ENCODE measurements at places on chromosomes 4 and X.

- peaks cover 76% of the 10 kb centered on the region for H3K36me3 ChIP-seq
- H3K27ac ChIP-seq = no peak overlapping the region
- peaks cover 20% of the 10 kb centered on the region for H3K4me1 ChIP-seq
- no peaks in the 10 kb centered on the region for H3K27me3 ChIP-seq
- no peak for DNase-seq
These were observed 16.9 kb upstream of the MED28 start for GRCh38 chr4:17597517-17597916.

DNA sequence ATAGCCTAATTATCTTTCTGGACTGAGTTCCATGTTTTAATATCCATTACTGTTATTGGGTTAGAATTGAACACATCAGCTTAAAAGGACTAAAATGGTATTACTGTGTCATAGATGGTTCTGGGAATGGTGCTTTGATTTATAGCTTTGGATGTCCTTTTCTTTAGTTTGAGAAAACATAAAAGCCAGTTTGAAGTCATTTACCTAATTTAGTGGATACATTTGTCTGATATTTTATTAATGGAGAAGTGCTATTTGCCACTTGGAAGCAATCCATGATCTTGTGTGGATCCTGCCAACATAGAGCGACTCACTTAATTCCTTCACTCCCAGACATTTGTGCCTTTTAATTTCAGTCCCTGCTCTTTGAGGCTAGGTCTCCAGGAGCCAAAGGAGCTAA is 212.4 kb upstream of the PACRGL start:
- H3K4me1 ChIP-seq = no peaks in the 10 kb centered on the region
- H3K4me3 ChIP-seq = no peak overlapping the region
- H3K36me3 ChIP-seq = no peaks in the 10 kb centered on the region
- H3K27me3 ChIP-seq = no peaks in the 10 kb centered on the region

- H3K27me3 ChIP-seq = no peaks in the 10 kb centered on the region
- peaks cover 13% of the 10 kb centered on the region for H3K4me1 ChIP-seq
- no peak overlapping the region for H3K4me3 ChIP-seq
These were observed 78.3 kb downstream of the CT47B1 start for GRCh38 chrX:120797188-120797851.

GRCh38 chrX:111736571-111736970 is 55.6 kb downstream of the ALG13 start:
- H3K4me3 ChIP-seq = no peak overlapping the region
- H3K27ac ChIP-seq = no peak overlapping the region
- H3K4me1 ChIP-seq = no peaks in the 10 kb centered on the region
- H3K36me3 ChIP-seq = peaks cover 97% of the 10 kb centered on the region
- no peak for DNase-seq

- H3K27ac ChIP-seq = no peak overlapping the region
- no peak overlapping the region for H3K4me3 ChIP-seq
- no peaks in the 10 kb centered on the region for H3K27me3 ChIP-seq
- DNase-seq = no peak
These were observed 24.1 kb upstream of the MAGEC1 start for GRCh38 chrX:141879616-141880015.

DNA sequence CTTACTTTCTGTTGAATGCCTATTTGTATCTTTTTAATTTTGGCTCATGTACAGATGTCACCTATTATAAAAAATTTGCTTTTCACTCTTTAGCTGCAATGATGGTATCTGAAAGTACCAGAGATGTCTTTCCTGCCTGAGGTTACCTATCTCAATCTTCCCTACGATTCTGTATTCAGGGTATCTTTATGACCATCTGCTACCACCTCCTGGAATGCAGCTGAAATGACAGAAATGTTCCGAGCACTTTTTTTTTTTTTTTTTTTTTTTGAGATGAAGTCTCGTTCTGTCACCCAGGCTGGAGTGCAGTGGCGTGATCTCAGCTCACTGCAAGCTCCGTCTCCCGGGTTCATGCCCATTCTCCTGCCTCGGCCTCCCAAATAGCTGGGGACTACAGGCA is 136.4 kb downstream of the REPS2 start:
- DNase-seq = no peak
- no peak overlapping the region for H3K4me3 ChIP-seq
- no peaks in the 10 kb centered on the region for H3K4me1 ChIP-seq
- peaks cover 17% of the 10 kb centered on the region for H3K27me3 ChIP-seq

DNA sequence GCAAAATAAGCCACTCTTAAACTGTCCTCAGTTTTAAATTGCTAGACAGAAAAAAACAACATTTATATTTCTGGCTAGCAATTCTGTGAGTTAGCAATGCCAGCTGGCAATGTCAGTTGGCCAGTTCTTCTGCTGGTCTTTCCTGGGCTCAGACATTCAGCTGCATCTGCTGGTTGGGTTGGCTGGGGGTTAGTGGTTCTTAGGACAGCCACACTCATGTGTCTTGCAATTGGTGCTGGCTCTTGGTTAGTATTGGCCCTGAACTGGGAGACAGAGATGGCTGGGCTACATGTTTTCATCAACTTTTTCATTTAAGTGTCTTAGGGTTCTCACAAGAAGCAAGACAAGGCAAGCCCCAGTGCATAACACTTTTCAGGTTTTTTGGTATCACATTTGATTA is 48.0 kb upstream of the PDLIM5 start:
- H3K27me3 ChIP-seq = no peaks in the 10 kb centered on the region
- H3K4me3 ChIP-seq = no peak overlapping the region
- DNase-seq = no peak
- H3K27ac ChIP-seq = no peak overlapping the region
- H3K36me3 ChIP-seq = no peaks in the 10 kb centered on the region

GRCh38 chrX:151563449-151563848 is at the start of gene PASD1:
Gene PASD1, plus strand, starts transcription at chrX:151563675. Its CDS starts 37,879 bp downstream, at chrX:151601554.
- H3K27me3 ChIP-seq = no peaks in the 10 kb centered on the region
- H3K4me1 ChIP-seq = no peaks in the 10 kb centered on the region
- no peak within 1 kb of the TSS for H3K4me3 ChIP-seq

DNA sequence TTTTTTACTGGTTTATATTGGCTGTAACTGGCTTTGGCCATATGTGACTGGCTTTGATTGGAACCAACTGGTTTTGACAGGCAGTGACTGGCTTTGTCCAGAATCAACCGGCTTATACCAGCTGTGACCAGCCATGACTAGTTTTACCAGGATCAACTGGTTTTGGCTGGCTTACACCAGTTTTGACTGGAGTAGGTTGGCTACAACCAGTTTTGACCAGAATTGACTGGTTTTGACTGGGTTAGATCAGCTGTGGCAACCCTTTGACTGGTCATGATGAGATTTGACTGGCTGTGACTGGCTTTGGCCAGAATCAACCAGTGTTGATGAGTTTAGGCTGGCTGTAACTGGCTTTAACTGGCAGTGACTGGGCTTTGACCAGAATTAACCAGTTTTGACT is 169.2 kb upstream of the AMOT start:
- no peak overlapping the region for H3K4me3 ChIP-seq
- DNase-seq = no peak
- no peaks in the 10 kb centered on the region for H3K4me1 ChIP-seq

DNA sequence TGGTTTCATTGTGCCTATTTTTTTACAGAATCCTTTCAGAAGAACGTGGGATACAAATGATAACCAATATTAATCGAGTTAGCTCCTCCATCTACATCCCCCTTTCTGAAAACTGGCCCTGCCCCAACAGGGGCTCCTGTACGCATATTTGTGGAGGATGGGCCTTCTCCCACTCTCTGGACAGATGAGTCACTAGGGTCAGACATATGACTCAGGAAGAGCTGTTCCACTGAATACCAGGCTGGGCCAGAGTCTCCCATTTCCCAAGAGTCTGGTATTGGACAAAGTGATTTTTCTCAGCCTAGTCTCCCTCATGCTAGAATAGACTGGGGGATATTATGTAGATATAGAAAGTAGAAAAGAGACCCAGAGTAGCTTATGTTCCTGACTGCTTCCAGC is 142.4 kb downstream of the TSPAN5 start:
- H3K27ac ChIP-seq = no peak overlapping the region
- H3K27me3 ChIP-seq = no peaks in the 10 kb centered on the region
- DNase-seq = no peak
- no peaks in the 10 kb centered on the region for H3K36me3 ChIP-seq

DNA sequence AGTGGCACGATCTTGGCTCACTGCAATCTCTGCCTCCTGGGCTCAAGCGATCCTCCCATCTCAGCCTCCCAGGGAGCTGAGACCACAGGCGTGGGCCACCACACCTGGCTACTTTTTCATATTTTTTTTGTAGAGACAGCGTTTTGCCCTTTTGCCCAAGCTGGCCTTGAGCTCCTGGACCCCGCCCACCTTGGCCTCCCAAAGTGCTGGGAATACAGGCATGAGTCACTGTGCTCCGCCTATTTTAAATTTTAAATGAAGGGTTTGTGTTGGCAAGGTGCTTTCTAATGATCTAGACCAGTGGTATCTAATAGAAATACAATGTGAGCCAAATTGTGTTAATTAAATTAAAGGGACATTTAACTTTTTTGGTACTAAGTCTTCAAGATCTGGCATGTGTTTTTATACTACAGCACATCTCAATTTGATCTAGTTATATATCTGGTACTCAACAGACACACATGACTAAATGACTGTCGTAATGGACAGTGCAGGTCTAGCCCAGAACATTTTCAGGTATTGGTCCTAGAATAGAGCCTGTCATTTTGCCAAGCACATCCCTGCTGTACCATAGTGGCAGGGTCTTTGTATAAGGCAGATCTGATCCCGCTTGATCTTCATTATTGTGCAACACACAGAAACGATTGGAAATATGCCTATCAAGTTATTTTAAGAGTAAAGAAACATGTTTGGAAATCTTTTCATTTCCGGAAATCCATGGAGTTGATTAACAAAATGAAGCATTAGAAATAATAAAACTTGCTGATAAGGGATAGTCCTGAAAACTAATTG is 7.3 kb downstream of the PGK1 start:
- peaks cover 22% of the 10 kb centered on the region for H3K4me1 ChIP-seq
- H3K27me3 ChIP-seq = no peaks in the 10 kb centered on the region
- DNase-seq = no peak

GRCh38 chrX:49053223-49054072 is 5.4 kb upstream of the CCDC120 start:
- H3K27me3 ChIP-seq = no peaks in the 10 kb centered on the region
- H3K4me1 ChIP-seq = peaks cover 9% of the 10 kb centered on the region
- peak; percentile 76 for DNase-seq
- H3K27ac ChIP-seq = peak overlapping the region; percentile 42

- no peaks in the 10 kb centered on the region for H3K36me3 ChIP-seq
- H3K27me3 ChIP-seq = no peaks in the 10 kb centered on the region
- no peak overlapping the region for H3K4me3 ChIP-seq
These were observed 29.6 kb downstream of the FAM47B start for GRCh38 chrX:34972206-34972605.

- no peak overlapping the region for H3K27ac ChIP-seq
- H3K4me3 ChIP-seq = no peak overlapping the region
- no peak for DNase-seq
- no peaks in the 10 kb centered on the region for H3K27me3 ChIP-seq
These were observed 26.7 kb upstream of the CRMP1 start for GRCh38 chr4:5919571-5919970.

- H3K27ac ChIP-seq = no peak overlapping the region
- no peak for DNase-seq
- no peak overlapping the region for H3K4me3 ChIP-seq
- H3K27me3 ChIP-seq = no peaks in the 10 kb centered on the region
These were observed 72.4 kb downstream of the IL21 start for GRCh38 chr4:122548452-122548851.

DNA sequence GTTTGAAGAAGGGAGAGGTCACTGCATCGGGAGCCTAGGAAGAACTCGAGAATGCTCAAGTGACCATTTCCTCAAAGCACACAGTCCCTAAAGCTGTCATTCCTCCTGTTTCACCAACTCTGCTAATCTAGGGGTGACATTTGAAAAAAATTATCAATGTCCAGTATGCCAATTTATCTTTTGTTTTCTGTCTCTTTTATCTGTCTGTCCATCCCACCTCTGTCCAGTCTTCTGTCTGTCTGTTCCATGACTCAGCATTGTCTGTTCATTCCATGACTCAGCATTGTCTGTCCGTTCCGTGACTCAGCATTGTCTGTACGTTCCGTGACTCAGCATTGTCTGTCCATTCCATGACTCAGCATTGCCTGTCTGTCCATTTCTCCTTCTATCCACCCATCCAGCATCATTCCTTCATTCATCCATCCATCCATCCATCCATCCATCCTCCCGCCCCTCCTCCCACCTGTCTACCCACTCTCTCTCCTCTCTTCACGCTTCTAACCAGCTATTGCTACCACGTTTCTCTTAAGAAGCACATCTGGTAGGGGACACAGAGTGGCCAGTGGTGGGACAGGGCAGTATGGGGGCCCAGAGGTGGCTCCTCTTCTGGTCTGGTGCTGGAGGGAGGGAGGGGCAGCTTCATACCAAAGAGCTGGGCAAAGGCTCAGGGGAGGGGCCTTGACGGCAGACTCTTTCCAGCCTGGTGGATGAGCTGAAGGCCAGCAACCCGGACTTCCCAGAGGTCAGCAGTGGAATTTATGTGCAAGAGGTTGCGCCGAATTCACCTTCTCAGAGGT is 34.1 kb downstream of the HTRA3 start:
- H3K4me1 ChIP-seq = peaks cover 7% of the 10 kb centered on the region
- no peak overlapping the region for H3K4me3 ChIP-seq
- DNase-seq = peak; percentile 45

DNA sequence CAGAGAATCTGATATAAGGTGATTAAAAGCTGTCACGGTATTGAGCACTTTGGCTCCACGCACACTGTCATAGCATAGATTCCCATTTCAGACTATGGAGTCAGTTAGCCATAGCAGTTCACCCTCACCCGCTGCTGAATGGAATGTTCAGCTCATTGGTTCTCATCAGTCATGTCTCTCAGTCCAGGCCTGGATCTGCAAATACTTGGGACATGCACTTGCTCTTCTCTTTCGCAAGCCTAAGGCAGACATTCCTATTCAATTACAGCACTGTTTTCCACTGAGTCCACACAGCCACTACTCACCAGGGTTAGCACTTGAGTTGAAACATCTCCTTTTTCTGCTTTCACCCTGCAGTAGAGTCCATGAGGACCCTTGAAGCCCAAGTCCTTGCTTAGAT is 30.6 kb upstream of the SCML1 start:
- DNase-seq = no peak
- H3K27me3 ChIP-seq = no peaks in the 10 kb centered on the region
- H3K27ac ChIP-seq = no peak overlapping the region

GRCh38 chr4:98150092-98150761 is 7.0 kb upstream of the STPG2 start:
- no peaks in the 10 kb centered on the region for H3K27me3 ChIP-seq
- no peak overlapping the region for H3K4me3 ChIP-seq
- peaks cover 3% of the 10 kb centered on the region for H3K4me1 ChIP-seq
- no peak for DNase-seq

DNA sequence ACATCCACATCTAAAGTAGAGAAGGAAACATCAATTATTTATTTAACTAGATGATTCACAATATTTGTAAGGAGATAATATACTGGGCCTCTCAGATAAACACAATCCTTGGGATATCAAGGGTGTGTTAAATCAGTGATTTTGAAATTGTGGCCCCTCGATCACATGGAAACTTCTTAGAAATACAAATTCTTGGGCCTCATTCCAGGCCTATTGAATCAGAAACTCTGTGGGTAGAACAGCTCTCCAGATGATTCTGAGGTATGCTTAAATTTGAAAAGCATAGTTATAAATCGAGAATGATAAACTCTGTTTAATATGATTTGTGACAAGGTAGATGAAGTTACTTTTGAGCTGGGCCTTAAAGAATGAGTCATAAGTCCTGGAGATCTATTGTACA is 64.3 kb upstream of the GPR174 start:
- H3K27me3 ChIP-seq = no peaks in the 10 kb centered on the region
- DNase-seq = no peak
- no peaks in the 10 kb centered on the region for H3K36me3 ChIP-seq

GRCh38 chr4:77697860-77698590 is 92.4 kb downstream of the CXCL13 start:
- H3K4me1 ChIP-seq = no peaks in the 10 kb centered on the region
- no peaks in the 10 kb centered on the region for H3K27me3 ChIP-seq
- no peak overlapping the region for H3K27ac ChIP-seq
- no peak overlapping the region for H3K4me3 ChIP-seq
- no peaks in the 10 kb centered on the region for H3K36me3 ChIP-seq
- no peak for DNase-seq
